ENCODE measurements at places on chromosomes 6 and 20.

DNA sequence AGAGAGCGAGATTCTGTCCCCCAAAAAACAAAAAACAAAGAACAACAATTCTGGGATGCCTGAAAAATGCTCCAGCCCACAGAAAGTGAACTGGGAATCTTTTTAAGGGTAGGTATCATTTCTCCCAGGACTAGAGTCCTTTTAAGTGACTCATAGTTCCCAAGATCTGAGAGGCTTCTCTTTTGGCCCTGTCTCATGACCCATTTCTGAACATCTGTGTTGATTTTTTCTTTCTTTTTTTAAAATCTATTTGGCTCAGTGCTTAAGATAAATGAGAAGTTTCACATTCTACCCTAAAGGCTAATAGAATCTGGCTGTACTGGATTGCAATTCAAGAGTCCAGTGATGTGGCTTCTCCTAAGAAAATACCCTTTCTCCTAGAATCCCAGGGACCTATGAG is 217.6 kb upstream of the FOXQ1 start:
- DNase-seq = no peak

GRCh38 chr6:6781873-6782227 is 193.3 kb downstream of the LY86 start:
- no peak for DNase-seq

- DNase-seq = no peak
These were observed 85.0 kb upstream of the LOC128125822 start for GRCh38 chr6:63487103-63487813.

- no peak for DNase-seq
These were observed 193.8 kb upstream of the PRSS16 start for GRCh38 chr6:27053738-27054137.

- DNase-seq = no peak
These were observed 42.3 kb downstream of the CTNNBL1 start for GRCh38 chr20:37736132-37736531.

- DNase-seq = no peak
These were observed 37.7 kb upstream of the TAF8 start for GRCh38 chr6:42012501-42013133.

DNA sequence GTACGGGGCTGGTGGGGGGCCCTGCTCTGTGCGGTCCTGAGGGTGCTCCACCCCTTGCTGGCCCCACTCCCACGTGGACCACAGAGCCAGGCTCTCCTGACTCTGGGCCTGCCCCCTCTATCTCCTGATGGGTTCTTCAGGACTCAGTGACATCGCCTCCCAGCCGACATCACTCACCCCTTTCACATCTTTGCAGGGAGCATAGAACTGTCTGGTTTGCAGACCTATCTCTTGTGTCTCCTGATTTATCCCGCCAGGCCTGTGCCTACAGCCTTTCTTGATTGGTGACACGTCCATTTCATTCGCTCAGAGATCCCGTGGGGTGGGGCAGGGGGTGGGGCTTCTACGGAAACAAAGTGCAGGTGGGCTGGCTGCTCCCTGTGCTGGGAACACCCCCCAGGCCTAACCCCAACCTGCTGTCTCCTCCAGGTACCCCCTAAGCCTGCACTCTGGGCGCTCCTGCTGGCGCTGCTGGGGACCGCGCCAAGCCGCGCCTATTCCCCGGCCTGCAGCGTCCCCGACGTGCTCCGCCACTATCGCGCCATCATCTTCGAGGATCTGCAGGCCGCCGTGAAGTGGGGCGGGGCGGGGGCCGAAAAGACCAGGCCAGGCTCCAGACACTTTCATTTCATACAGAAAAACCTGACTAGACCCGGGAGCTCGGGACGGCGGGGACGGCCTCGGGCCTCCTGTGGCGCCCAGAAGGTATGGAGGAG is 1.7 kb downstream of the C20orf204 start:
- no peak for DNase-seq

DNA sequence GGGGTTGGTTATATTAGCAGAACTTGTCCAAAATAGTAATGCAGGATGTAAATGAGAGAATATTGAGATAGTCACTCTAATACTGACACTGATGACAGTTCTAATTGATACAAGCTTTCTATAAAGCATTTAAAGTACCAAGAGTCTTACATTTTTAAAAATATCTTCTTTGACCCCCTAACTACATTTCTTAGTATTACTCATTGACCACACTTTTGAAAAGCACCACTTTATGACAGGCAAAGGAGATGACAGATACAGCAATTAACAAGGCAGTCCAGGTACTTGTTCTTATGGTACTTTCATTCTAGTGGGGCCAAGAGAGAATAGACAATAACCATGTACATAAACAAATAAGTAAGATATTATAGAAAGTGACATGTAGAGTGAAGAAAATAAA is 139.4 kb upstream of the EYA4 start:
- DNase-seq = no peak

DNA sequence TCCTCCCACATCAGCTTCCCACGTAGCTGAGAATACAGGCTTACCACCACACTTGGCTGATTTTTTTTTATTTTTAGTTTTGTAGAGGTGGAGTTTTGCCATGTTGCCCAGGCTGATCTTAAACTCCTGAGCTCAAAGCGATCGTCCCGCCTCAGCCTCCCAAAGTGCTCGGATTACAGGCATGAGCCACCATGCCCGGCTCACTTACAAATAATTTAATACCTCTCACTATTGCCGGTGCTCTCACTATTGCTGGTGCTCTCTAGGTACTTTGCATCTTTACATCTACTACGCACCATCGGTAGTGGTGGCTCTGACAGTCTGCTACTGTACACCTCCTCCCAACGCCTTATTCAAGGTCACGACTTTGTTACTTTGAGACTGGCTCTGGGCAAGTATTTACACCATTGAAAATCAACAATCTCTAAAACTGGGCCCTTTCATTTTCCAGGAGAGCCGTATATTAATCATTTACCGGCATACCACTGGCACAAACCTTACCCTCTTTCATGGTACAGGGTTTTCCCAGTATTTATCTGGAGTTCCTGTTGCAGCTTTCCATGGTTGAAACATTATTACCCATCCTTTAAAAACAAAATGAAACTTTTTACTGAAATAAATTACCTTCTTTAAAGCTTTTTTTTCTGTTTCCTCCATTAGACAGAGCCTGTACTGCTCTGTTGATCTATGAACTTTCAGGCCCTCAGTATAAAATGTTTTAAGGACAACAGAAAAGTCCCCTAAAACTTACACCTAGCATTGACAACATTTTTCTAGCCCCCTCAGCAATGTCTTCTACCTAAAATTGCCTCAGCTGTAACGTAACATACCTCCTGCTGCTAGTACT is 259.6 kb upstream of the PLCB4 start:
- DNase-seq = no peak

DNA sequence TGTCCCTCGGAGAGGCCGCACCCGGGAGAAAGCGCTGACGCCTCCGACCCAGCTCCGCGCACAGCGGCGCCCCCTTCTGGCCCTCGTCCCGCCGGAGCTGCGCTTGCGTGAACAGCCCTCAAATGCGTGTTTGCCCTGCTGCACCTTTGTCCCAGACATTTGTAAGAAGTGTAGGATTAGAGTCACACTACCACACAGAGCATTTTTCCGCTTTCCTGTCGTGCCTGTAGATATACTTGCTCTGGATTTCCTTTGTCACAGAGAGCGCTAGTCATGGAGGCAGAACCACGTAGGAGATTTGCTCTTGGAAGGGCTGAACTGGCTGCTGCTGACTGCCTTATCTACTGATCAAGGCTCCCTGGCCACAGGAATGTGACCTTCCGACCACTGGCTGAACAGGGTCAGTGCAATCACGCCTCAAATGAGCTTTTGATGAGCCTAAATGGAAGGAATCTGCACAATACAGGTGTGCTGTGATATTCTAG is 62.3 kb downstream of the PAX1 start:
- DNase-seq = no peak

- DNase-seq = no peak
These were observed 215.4 kb downstream of the TSHZ2 start for GRCh38 chr20:53187392-53188068.

DNA sequence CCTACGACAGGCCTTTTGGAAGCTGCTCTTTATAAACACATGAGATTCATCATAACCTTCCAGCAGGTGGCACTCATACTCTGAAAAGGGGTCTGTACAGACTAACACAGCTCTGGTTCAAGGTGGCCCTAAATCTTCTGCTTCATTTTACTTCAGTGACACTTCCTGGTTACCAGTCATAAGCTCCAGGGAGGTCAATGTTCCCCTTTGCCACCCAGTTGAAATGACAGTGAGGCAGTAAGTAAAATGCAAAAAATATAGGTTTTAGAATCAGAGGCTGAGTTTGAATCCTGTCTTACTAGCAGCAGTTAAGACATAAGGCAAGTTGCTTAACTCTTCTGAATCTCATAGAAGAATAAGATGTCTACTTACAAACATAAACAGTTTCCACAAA is 132.8 kb downstream of the CDK19 start:
- peak; percentile 30 for DNase-seq

DNA sequence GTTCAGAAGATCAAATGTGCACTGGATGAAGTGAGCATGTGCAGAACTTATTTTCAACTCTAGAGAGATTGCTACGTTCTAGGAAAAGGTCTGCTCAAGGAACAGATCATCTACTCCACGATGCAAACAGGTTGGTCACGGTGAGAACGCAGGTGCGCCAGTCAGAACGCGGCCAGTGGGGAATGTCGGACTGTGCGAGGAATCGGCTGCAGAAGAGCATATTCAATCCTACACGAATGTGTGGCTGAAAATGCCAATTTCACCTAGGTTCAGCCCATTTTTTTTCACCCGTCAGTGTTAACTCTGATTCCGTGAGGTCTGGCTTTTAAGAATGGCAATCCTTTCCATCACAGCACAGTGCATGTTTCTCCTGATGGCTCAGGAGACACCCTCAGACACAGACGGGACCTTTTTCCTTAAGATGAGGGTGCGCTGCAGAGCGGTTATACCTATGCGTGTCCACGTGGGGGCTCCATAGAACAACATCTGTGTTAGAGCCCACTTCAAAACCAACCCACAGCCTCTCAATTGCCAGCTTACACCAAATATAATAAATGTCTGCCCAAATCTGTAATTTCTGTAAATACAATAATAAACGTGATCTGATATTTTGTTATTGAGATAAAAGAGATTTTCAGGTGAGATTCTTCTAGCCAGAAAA is 250.4 kb downstream of the FOXA2 start:
- DNase-seq = peak; percentile 4
